Stimulated activated CD4-positive, alpha-beta T cell treated with anti-CD3 and anti-CD28 coated beads, Interleukin-1b, Interleukin-23, amount 100 ng/mL, for 1 hour (primary cell): ENCODE measurements at places on chromosomes 2 and 18.

DNA sequence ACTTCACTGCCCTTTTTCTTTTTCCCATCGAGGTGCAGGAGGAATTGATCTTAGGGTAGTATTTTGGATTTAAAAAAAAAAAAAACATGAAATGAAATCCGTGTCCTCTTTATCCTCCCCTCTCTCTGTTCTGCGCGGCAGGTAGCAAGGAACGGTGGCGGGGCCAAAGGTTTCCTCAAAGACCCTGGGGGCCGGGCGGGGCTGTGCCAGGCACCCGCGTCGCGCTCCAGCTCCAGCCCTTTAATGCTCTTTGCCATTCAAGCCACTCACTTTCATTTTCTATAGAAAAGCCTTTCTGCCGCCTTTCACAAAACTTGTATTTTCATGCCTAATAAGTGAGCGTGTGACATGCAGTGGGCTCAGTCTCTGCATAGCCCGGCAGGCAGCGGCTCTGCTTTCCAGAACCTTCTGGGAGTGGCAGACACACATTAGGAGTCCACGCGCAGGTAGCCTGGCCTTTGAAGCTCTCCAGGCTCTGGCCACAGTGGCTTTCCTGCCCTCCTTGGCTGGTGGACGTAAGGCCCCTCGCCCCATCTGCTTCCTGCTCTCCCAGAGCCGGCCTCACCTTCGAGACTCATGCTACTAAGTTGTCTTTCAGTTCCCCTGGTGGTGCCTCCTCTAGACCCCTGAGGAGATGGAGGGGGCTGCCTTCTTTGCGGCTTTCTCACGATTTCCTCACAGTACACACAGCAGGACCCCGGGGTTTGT, 41.7 kb downstream of the AGAP1 start:
- DNase-seq: no peak

DNA sequence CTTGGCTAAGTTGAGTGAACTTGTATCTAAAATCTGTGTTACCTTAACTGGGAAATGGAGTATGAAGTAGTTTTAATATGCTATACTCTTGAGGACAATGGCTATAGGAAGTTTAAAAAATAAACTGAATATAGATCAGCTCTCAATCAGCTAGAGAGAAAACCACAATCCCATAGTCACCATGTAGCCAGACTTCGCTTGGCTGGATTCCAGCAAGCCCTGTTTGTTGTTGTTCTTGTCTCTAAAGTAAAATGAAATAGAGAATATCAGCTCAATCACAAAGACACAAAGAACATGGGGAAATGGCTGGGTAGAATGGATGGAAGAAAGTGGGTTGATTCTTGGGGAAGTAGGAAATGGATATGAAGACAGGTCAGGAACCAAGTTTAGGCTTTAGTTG, 234.9 kb downstream of the PHLPP1 start:
- no peak for DNase-seq

- DNase-seq: no peak
These were observed 86.8 kb upstream of the NEDD4L start for GRCh38 chr18:57957210-57957609.

DNA sequence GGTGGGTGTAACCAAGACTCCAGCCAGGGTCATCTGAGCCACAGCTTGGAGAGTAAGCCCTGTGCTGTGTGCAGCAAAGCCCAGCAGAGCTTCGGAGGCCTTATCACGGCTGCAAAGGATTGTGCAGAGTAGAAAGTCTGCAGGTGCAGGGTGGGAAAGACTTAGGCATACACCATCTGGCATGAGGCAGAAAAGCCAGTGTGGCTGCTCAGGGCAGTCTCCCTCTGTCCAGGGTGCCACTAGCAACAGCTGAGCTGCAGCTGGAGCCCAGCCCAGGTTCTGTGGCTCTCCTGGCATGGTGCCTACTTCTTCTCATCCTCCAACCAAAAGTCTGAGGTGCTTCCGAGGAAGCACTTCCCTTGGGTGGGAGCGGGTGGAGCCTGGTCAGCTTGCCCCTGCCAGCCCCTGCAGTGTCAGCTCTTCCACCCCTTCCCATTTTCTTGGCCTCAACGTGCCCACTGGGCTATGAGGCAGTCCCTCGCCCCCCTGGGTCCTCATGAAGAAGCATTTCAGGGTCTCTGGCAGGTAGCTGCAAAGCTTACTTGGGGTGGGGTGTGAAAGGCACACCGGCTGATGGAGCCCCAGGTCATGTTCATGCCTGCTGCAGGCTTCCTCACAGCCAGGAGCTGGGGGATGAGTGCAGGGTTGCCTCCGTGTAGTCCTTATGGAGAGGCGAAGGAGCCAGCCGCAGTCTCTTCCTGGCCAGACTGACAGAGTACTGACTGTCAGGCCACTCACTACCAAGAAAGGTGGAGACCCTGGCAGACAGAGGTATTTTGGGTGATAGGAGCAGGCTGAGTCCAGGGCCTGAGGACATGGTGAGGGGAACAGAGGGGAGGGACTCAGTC, 4.8 kb downstream of the AMER3 start:
- no peak for DNase-seq

- DNase-seq: no peak
These were observed 2.1 kb upstream of the TANC1 start for GRCh38 chr2:158966312-158966711.

DNA sequence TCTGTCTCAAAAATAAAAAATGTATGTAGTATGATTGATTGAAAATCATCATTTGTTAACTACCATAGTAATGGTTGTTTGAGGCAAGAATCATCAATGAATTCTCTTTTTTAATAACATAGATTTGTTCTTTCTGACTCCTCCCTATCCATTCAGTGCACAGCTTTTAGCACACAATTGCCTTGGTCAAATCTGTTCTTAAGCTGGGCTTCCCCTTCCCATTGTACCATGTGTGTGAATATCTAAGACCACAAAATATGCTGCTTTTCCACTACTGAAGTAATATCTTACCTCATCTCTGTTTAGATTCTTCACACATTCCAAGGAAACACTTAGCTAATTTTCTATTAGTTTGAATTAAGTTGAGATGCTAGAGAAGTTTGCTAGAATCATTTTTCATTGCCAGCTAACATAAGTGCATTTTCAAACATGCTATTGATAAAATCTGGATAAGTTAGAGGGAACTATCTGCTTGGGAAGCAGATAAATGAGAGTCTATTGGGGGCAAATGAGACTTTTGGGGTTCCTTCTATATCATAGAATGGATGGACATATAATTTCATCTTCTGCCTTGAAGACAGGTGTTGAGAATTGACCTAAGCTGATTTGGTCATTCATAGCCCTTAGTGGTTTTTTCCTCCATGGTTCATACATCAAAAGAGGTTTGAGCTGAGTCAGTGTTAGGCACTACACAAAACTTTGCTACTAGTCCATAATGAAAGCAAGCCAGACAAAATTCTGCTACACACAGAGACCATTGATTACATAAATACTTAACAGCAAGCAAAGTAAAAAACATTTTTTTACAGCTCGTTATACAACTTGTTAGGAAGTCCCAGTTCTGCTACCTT, 231.9 kb downstream of the PLCL1 start:
- no peak for DNase-seq

GRCh38 chr2:239711911-239712570, 311.2 kb upstream of the HDAC4 start:
- DNase-seq: no peak

GRCh38 chr18:59229701-59230443, 9.9 kb downstream of the GRP start:
- no peak for DNase-seq
